OCI-M1 (cell line): ENCODE measurements at places on chromosomes 16 and 17.
A peak's percentile ranks its signal among the peaks of the same experiment; 100 is the strongest.

GRCh38 chr16:81315271-81316175 is 761 bp downstream of the GAN start:
- peak; percentile 59 for DNase-seq

- DNase-seq = no peak
These were observed 57.3 kb downstream of the XYLT1 start for GRCh38 chr16:17413508-17413907.

DNA sequence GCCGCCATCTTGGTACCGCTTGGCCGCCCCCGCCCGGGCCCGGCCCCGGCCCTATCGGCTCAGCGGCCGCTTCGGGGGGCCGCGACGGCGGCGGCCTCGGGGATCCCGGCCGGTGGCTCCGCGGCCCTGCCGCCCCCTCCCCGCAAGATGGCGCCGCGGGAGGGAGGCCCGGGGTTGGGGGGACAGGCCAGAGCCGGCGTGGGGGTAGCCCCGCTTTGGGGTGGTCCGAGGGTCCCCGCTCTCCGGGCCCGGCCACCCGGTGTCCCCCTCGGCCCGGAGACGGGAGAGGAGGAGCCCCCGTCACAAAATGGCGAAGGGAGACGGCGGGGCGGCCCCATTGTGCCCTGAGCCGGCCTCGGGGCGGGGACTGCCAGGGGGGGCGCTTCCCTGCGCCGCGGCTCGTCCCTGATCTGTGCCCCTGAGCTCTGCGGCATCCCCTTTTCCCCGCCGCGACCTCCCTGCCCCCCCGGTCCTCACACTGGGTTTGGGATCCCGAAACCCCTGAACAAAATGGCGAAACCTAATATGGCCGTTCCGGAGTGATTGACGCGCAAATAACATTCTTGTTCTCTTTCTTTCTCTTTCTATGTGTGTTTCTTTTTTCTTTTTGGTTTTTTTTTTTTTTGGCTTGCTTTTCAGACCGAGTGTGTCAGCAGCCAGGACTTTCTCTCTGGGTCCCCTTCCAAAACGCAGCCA is 986 bp downstream of the HAPSTR1 start:
- peak; percentile 50 for DNase-seq

- DNase-seq = peak; percentile 49
These were observed 4.7 kb upstream of the MMP15 start for GRCh38 chr16:58020628-58021521.

- DNase-seq = no peak
These were observed 58.9 kb upstream of the CLEC3A start for GRCh38 chr16:77963185-77964044.

DNA sequence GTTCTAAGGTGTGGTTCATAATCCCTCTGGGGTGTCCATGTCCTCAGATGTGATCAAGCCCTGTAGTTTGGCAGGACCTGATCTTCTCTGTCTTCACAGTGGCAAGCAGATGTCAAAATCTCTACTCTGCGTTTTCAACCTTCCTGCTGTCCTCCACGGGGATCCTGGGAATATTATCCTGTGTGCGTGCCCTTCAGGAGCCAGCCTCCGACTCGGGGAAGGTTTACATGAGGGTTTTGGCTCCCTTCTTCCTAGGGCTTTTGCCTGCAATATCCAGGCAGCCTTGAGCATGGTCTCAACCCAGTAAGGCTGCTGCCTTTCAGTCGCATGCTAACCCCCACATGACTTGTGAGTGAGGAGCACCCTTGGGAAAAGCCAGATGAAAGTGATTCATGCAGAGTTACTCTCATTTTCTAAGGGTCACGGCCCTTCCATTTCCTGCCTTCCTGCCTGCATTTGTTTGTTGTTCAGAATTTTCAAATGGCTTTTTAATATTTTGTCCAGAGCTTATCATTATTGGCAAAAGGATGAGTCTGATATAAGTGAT is 202.2 kb upstream of the CHMP6 start:
- no peak for DNase-seq

DNA sequence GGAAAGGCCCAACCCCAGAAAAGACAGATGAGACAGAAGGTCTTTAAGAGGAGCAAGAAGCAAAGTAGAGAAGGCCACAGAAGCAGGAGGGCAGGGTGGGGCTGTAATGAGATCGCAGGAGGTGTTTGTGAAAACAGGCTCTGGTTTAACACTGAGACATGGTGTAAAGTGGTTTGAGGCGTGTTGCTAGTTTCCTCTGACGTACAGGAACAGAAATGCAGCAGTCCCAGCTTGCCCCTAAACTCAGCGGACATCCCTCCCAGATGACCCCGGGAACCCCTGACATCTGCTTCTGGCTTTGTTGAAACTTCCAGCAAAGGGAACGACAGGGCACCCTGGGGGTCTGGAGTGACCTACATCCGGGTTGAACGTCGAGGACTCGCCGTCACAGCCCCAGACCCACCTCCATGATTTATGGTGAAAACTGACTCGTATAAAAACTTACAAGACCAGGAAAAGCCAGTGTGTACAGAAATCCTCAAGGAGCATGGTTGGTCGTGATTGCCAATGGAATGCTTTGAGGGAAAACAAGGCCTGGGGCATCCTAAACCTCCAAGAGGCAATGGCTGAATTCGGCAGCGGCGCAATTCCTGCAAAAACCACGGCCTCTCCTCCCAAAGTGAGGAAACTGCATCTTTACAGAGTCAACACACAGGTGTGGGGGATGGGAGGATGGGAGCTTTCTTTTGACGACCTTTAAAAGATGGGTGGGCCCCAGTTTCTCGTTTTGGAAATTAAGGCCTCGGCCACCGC is 25.8 kb downstream of the LITAF start:
- DNase-seq = no peak

DNA sequence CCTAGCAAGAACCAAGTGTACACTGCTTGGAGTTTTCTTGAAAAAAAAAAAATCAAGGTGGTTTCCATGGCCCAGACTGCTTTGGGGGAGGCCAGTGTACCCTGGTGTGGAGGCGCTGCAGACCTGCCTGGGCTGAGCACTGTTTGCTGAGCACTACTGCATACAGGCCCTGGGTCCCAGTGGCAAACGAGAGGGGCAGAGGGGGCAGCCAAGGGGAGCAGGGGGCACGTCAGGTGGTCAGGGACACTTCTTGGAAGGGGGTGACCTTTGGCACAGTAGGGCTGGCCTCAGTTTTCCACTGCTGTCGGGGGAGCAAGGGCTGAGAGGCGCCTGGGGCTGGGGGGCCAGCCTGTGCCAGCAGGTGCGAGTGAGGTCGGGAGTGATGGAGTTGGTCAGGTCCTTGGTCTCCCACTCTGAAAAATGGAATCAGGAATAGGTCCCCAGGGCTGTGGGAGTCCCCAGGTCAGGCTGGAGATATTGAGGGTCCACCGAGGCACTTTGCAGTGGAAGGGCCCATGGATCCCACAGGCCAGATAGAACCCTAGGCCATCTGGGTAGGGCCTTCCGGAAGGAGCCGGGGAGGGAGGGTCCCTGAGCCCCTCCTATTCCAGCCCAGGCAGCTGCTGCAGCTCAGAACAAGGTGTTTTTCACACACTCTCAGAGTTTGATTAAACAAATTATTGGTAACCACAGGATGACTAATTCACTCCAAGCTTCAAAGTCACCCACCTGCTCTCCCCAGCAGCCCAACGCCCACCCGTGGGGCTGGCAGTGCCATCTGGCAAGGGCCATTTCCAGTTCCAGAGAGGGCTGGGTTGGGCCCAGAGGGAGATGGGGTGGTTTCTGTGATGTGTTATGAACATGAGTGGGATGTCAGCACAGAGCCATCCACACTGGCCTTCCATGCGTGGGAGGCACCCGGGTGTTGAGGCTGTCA is 3.5 kb downstream of the ZFPM1 start:
- peak; percentile 45 for DNase-seq

DNA sequence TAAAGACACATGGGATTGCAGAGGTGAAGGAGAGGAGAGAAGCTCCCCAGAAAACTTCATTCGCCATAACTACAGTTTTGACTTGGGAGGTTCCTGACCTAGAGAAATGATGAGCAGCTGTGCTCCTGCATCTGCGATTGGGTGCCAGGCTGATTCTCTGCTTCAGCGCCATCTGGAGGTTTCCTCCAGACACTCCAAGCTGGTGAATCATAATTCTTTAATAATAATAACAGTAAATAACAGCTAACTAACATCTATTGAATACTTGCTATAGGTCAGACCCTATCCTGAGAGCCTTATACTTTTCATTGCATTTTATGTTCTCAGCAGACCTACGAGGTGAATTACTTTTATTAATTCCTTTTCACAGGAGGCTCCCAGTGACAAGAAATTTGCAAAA is 575.8 kb downstream of the TOX3 start:
- peak; percentile 0 for DNase-seq

DNA sequence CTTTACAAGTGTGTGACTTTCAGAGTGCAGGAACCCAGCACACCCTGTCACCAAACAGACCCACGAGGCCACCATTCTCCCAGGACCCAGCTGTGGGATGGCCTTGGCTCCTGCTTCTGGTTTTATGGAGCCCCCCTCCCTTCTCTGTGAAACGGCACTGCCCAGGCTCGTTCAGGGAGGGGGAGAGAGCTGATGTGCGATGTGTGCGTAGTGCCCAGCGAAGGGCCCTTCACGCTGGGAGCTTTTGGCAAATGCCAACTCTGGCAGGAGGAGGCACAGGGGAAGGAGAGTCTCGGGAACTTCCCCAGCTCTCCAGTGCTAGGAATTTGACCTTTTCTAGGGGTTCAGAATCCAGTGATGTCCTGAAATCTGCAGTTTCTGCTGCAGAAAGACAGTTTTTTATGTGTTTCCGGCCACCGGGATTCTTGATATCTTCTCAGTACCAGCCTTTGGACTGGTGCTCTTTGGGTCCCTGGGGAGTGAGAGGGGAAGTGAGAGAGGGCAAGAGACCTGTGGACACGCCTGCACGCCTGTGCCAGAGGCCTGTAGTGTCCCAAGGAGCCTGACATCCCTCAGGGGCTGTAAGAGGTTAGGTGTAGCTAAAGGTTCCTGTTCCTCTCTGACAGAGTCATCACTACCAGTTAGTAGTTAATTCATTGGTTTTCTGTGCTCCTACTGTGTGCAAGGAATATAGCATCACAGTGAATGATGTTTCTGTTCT is 45.1 kb downstream of the CMIP start:
- no peak for DNase-seq

DNA sequence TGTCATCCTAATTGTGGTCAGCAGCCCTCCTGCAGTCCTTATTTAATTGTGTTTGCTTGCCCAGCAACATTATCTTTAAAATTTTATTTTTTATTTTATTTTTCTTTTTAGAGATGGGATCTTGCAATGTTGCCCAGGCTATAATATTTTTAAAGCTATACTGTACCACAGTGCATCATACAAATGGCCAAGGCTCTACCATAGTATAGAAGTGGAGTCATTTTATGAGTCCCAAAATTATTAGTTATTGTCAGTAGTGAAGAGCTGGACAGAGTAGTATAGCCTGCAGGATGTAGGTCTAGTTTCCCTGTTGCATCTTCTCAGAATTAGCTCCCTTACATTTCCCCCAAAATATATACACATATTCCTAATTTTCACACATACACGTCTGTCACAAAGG is 44.1 kb downstream of the GAN start:
- DNase-seq = no peak

DNA sequence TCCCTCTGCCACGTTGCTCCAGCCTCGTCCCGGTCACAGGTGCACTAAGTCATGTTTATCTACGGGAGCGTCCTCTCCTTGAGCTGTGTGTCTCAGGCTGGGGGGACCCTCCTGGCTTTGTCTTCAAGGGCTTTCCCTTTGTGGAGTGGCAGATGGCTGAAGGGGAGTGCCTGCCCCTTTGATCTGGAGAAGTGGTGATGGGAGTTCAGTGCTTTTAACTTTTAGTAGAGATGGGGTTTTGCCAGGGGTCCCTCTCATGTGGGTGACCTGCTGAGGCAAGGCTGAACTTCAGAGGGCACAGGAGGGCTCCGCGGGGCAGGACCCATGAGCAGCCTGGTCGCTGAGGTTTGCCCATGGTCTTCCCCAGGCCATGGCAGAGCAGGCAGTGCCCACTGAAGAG is 73.1 kb upstream of the CDC42EP4 start:
- no peak for DNase-seq

GRCh38 chr17:19313746-19314651 is 48.5 kb downstream of the B9D1 start:
- no peak for DNase-seq

DNA sequence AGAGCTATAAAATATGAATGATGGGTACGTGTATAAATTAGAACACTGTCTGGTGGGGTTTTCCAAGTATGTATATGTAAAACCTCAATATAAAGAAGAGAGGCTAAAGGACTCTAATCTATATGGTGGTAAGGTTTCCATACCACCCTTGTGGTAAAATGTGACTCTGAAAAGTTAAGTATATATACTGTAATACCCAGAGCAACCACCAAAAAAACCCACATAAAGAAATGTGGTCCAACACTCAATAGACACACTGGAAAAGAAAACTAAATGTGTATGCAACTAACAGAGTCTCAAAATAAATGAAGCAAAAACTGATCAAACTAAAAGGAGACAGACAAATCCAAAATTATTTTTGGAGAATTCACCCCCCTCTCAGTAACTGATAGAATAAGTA is 72.2 kb downstream of the XPO6 start:
- peak; percentile 51 for DNase-seq

DNA sequence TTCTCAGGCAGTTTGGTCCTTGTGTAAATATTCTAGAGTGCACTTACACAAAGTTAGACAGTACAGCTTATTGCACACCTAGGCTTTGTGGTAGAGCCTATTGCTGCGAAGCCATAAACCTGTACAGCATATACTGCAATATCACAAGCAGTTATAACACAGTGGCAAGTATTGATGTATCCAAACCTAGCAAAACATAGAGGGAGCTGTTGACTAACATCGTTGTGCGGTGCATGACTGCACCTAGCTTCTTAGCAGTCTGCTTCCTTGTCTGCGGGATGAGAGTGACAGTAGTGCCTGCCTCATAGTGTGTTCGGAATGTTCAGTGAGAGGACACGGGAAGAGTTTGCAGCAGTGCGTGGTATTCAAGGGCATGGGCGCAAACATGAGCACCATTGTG is 78.9 kb downstream of the MPRIP start:
- DNase-seq = no peak

- no peak for DNase-seq
These were observed 1.6 kb downstream of the COASY start for GRCh38 chr17:42563543-42563942.

- peak; percentile 4 for DNase-seq
These were observed 23.5 kb downstream of the ORC6 start for GRCh38 chr16:46712911-46713310.

GRCh38 chr17:4978726-4979125 is 8.7 kb downstream of the CAMTA2 start:
- peak; percentile 41 for DNase-seq

GRCh38 chr16:50800074-50800473 is 58.2 kb downstream of the CYLD start:
- no peak for DNase-seq

DNA sequence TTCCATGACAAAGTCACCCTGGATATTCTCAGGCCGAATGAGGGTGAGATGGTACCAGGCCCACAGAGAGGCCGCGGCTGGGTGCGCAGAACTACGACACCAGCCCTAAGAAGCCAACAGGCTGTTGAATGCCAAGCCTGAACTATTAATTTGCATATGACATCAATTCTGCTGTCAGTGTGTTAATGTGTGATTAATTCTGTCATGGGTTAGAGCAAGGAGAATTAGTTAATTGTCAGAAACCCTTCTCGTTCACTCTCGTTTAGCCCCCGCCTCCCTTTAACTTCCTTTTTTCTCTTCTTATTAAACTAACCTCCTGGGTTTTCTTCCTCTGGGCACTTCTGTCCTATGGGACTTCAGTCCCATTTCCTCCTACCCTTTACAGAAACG is 123.4 kb downstream of the ZFHX3 start:
- DNase-seq = no peak

GRCh38 chr17:61423967-61424649 is 24.5 kb downstream of the TBX2 start:
- DNase-seq = no peak

- no peak for DNase-seq
These were observed 1.4 kb upstream of the ST6GALNAC1 start for GRCh38 chr17:76644995-76645394.
